ENCODE measurements at places on chromosomes 6 and 20.

DNA sequence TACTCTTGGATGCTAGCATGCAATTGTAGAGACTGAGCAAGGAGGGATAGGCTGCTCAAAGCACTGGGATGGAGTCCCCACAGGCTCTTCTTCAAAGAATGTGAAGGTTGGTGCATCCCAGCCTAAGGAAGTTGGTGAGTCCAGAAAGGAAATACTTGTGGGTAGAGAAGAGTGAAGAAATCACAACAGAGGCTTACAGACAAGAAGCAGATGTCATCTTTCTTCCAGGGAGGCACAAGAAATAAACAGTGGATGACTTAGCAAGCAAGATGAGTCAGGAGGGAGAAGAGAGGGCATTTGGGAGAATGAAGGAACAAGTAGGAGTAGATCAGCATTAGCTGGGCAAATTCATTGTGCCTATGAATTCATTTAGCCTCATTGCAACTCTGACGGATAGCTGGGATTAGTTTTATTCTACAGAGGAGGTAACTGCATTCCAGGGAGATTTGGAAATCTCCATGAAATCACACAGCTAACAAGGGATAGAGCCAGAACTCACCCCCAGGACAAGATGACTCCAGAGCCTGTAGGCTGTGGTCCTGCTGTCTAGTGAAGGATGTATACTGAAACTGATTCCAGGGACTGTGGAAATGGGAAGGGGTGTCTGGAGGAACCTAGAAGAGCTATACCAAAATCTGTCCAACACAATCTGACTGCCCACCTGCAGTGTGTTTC is 125.8 kb upstream of the SPTLC3 start:
- DNase-seq: no peak

- DNase-seq: no peak
These were observed 347.3 kb upstream of the CNR1 start for GRCh38 chr6:88513471-88513870.

GRCh38 chr6:170235391-170236125 is 55.3 kb downstream of the DLL1 start:
- DNase-seq: no peak

GRCh38 chr6:36326356-36326995 is 10.2 kb downstream of the BNIP5 start:
- DNase-seq: no peak

DNA sequence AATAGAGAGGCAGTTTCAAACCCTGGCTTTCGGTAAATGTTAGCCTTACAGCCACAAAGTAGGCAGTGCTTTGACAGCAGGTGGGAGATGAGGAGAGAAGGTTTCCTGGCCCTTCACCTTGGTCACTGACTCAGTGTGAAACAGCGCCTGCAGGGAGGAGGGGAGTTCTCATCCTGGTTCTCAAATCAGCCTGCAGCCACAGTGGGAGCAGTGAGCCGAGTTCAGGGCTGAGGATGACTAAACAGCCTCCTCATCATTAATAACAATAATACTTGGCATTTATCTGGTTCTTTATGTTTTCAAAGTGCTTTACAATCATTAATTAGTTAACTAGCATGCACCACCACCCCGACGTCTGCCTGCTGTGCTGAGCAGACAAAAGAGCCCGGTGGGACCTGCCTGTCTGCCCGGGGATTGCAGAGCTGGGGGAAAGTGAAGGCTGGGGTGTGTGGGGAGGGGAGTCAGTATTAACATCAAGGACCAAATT is 59.6 kb downstream of the PRDM1 start:
- peak; percentile 45 for DNase-seq

GRCh38 chr6:17159240-17159639 is 57.4 kb downstream of the STMND1 start:
- DNase-seq: no peak

DNA sequence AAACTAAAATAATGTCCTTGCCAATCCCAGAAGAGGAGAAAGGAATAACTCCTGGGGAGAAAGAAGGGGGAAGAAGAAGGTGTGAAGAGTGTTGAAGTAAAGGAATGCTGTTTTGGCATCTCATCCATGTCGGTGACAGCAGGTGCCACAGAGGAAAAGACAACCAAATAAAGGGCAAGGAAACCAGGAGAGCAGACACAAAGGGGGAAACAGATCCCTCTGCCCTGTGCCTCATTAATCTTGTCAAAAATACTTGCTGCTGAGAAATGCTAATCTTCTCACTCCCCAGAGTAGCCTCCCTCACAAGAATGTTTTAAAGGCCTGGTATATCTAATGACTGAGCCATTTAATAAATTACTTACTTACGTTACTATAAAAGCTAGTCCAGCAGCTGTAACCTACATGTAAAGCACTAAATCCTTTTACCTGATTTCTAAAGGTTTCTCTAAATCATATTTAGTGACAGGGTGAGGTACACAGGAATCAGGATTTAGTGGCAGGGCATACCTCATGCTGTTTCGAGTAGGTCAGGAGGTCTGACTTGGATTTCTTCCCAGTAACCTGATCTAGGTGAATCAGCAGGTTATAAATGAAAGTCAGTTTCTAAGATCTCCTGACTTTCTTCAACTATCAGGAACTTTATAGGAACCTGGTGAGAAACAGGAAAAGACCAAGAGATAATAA is 377.1 kb downstream of the CENPW start:
- no peak for DNase-seq

- no peak for DNase-seq
These were observed 310.0 kb upstream of the PRND start for GRCh38 chr20:4411744-4412143.

DNA sequence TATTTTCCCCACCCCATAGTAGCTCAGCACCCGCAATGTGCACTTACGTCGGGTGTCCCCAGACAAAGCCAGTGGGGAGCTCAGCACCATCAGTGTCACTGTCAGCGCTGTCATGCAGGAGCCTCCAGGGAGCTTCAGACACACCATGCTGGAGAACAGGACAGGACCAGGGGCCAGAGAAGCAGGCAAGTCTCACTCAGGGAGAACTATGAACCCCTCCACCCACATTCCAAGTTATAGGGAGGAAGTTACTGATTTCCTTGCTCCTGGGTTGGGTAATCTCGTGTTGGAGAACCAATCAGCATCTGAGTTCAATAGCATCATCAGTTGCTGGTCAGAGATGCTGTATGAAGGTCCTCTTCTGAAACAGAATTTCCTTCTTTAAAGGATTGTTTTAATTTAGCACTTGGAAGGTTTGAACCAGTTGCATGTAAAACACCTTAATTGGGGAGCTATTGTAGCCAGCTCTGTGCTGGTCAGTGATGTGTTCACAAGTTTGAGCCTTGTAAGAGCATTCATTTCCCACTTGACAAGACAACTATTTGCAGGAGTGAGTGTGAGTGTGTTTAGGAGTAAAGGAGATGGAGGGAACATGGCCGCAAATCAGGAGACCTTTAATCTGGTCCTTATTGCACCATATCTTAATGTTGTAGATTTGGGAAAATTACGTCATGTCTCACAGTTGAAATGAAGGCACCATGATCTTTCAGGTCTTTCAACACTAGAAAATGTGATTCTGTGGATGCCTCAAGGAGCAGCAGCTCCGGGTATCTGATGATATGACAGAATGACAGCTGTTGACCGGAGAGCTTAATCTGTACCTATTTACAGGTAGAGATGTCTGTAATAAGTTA is at the start of gene HLA-DRB1:
TSS of gene HLA-DRB1 (minus strand) at position 253 of the 854 bp plus-strand sequence. CDS start at position 147, 106 bp downstream.
- peak; percentile 16 for DNase-seq

GRCh38 chr6:81755551-81755950 is 3.1 kb upstream of the TENT5A start:
- no peak for DNase-seq

- DNase-seq: no peak
These were observed 72.9 kb downstream of the HDGFL1 start for GRCh38 chr6:22642254-22642653.

- no peak for DNase-seq
These were observed 3.4 kb downstream of the GABBR1 start for GRCh38 chr6:29629571-29629970.

GRCh38 chr6:11580686-11581405 is 43.3 kb downstream of the TMEM170B start:
- no peak for DNase-seq

DNA sequence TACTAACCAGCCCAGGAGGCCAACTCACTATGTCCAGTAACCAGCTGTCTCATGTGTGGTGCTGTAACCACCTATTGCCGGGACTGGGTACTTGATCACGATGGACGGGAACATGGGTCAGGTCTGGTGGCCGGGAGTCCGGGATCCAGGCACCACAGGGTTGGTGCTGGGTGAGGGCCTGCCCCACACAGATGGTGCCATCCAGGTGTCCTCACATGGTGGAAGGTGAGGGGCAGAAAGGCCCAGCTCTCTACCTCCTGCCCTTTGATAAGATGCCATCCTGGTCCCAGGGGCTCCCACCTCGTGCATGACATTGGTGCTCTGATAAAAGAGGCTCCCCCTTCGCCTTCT is 116.3 kb downstream of the TAF4 start:
- no peak for DNase-seq

DNA sequence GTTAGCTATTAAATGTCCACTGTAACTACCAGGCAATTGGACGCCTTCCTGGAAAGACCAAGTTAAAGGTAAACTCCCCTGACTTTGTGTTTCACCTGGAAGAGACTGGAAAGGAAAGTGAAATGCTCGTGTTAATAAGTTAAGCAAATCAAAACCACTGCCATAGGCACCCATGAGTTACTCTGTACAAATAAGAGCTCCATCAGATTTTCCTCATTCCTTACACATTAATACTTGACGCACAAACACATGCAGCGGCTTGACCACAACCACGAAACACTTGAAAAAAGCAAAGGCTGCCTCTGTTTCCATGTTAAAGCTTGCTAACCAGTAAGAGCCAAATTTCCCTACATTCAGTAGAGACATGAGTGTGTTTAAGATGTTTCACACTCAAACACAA is 19.8 kb downstream of the GCM1 start:
- no peak for DNase-seq

- no peak for DNase-seq
These were observed 6.5 kb upstream of the ZNF343 start for GRCh38 chr20:2515203-2515602.

DNA sequence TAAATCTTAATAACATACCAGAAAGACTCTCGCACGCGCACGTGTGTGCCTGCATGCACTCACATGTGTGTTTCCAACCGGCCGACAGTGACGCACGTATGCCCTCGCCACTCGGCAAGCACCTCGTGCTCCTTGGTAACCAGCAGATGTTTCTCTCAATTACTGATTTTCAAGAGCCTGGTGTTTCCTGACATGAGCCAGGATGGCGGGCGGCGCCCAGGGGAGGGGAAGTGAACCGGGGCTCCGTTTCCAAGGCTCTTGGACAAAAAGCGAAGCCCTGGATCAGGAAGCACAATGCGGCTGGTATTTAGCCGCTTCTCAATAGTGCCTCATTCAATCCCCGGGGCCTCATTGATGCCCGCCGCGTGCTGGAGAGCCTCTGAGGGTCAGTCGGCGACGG is 37.7 kb downstream of the PMEPA1 start:
- no peak for DNase-seq

DNA sequence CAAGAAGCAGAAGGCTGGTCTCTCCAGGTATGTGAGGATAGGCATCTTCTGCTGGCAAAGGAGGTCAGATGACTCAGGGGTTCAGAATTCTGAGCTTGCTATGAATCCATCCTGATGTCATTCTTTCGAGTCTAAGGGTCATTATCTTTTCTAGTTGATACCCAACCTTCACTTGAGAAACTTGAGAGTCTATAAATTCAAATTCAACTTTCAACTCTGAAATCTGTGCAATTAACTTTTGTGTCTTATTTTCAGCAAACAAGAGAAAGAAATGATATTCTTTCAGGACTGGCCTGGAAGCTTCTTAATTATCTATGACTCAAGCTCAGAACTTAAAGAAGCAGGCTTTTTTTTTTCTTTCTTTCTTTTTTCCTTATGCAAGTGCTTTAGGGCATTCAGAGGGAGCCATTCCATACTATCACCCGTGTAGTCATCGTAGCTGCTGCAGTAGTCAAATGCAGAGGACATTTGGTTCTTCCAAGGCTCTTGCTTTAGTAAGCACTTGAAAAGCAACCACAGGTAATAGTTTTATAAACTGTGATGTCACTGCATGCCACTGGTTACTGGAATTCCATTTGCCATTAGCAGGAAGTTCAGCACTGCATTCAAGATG is 93.0 kb downstream of the ADTRP start:
- DNase-seq: no peak

DNA sequence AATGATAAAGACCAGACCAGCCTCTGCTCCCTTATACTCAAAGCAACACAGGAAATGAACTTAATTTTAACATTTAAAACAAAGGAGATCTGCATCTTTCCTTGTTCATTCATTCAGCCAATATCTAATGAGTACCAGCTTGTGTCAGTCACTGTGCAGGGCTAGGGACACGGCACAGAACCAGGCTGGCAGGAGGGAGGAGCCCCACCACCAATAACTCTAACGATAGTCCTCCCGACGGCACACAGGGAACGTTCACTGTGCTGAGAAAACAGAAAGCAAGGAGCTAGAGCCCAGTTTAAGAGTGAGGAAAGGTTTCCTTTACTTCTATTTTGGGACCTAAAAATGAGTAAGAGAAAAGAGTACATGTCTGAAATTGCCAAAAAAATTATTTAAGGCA is 9.9 kb downstream of the ETV7 start:
- DNase-seq: no peak

- no peak for DNase-seq
These were observed 6.3 kb upstream of the SIRPG start for GRCh38 chr20:1663917-1664316.

DNA sequence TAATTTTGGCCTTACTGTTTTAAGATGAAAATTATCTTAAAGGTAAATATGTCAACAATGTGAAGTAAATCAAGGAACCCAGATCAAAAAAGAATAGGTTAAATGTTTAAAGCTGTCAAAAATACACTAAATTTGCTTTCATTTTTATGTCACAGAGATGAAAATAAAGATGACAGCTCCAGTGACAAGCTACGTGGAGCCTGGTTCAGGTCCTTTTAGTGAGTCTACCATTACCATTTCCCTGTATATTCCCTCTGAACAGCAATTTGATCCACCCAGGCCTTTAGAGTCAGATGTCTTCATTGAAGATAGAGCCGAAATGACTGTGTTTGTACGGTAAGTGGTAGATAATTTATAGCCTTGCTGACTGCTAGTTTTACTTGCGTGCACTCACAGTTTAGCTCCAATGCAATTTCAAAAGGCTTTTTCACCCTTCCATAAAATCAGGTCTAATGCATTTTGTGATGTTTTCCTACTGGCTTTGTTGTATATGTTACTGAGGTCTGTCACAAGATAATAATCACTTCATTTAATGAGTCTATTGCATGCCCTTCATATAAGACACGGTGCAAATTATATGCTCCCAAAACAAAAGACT is 1.9 kb downstream of the HEBP2 start:
- DNase-seq: no peak

- no peak for DNase-seq
These were observed 943 bp downstream of the ZUP1 start for GRCh38 chr6:116667623-116668022.

GRCh38 chr6:98821756-98822405 is 12.5 kb upstream of the POU3F2 start:
- DNase-seq: no peak

DNA sequence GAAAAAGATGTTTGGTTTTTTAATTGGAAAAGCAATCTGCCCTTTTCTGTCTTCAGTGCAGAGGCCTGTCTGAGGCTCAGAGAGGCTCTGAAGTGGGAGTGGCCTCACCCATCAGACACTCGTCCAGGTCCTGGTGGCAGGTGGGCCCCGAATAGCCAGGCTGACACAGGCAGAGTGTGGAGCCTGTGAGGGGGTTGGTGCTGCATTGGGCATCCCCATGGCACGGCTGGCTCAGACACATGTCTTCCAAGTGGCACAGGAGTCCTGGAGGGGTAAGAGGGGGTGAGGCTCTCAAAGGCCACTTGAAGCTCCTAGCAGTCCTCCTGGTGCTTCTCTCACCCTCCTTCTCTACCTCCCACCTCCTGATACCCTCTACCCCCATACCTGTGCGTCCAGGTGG is 3.8 kb downstream of the NOTCH4 start:
- DNase-seq: no peak

- DNase-seq: no peak
These were observed 603.8 kb downstream of the PRKN start for GRCh38 chr6:162123797-162124196.

Measured in activated naive CD8-positive, alpha-beta T cell treated with anti-CD3 and anti-CD28 coated beads, Interleukin-2, amount 50 U/mL, for 24 hours (primary cell).